ENCODE measurements at places on chromosomes 11 and 22. TPM values are rescaled to one million over a fixed set of nuclear protein-coding genes. Genes with fewer than 3 reads are reported as not detected.
A peak's percentile ranks its signal among the peaks of the same experiment; 100 is the strongest.

- peaks cover 100% of the 10 kb centered on the region for H3K36me3 ChIP-seq
- H3K4me3 ChIP-seq, result no peak overlapping the region
- no peak overlapping the region for H3K27ac ChIP-seq
- H3K27me3 ChIP-seq, result no peaks in the 10 kb centered on the region
These were observed 42.4 kb downstream of the AMPD3 start for GRCh38 chr11:10497371-10498021.

- H3K27ac ChIP-seq, result no peak overlapping the region
- DNase-seq, result no peak
- H3K36me3 ChIP-seq, result no peaks in the 10 kb centered on the region
- peaks cover 5% of the 10 kb centered on the region for H3K27me3 ChIP-seq
These were observed 9.6 kb downstream of the P2RY2 start for GRCh38 chr11:73227571-73228211.

Gene SPI1
- 98.3 TPM for total RNA-seq

GRCh38 chr11:70628855-70629844, 230.8 kb downstream of the CTTN start:
- DNase-seq, result no peak
- no peaks in the 10 kb centered on the region for H3K27me3 ChIP-seq
- no peak overlapping the region for H3K4me3 ChIP-seq

Gene PTPRJ
- total RNA-seq, result 20.3 TPM

Gene SMIM38
- total RNA-seq, result 1.0 TPM

- H3K27ac ChIP-seq, result no peak within 1 kb of the TSS
- H3K4me3 ChIP-seq, result peak within 1 kb of the TSS; percentile 42
- peak; percentile 84 for DNase-seq
These were observed at the start of gene YAP1 for GRCh38 chr11:102109896-102110760. TSS of gene YAP1 (plus strand) at chr11:102110447. CDS start at chr11:102110849, 402 bp downstream.

- H3K4me1 ChIP-seq, result no peaks in the 10 kb centered on the region
- H3K27ac ChIP-seq, result no peak overlapping the region
- no peaks in the 10 kb centered on the region for H3K27me3 ChIP-seq
These were observed 82.2 kb upstream of the SUSD2 start for GRCh38 chr22:24099071-24099470.

Gene C1QTNF4
- not detected for total RNA-seq

DNA sequence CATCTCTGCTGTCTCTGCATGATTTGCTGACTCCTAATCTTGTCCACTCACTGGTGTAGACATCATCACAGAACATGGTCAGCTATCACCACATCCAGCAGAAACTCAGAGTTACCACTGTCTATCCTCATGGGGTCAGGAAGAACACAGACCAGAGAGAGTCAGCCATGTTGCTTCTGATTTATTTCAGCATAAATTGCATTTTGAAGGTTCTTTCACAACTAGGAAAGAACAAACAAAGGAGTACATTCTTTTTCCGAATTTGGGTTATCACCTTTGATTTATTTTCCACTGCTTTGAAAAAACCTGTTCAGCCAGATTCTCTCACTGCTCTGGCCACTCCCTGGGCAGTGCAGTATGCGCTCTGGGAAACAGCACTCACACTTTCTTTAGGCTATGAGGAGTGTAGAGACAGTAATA, 172.0 kb upstream of the MTMR2 start:
- H3K27me3 ChIP-seq, result no peaks in the 10 kb centered on the region
- no peak for DNase-seq
- H3K27ac ChIP-seq, result no peak overlapping the region
- H3K4me1 ChIP-seq, result no peaks in the 10 kb centered on the region
- H3K36me3 ChIP-seq, result peaks cover 22% of the 10 kb centered on the region

Gene OR10A2
- total RNA-seq, result not detected

GRCh38 chr11:58742140-58742539, 10.4 kb upstream of the GLYAT start:
- H3K4me3 ChIP-seq, result no peak overlapping the region
- H3K4me1 ChIP-seq, result no peaks in the 10 kb centered on the region
- DNase-seq, result no peak
- H3K27me3 ChIP-seq, result peaks cover 16% of the 10 kb centered on the region
- no peaks in the 10 kb centered on the region for H3K36me3 ChIP-seq

- no peak overlapping the region for H3K27ac ChIP-seq
- no peak for DNase-seq
- no peaks in the 10 kb centered on the region for H3K27me3 ChIP-seq
- no peaks in the 10 kb centered on the region for H3K36me3 ChIP-seq
These were observed 112.1 kb upstream of the OR4B1 start for GRCh38 chr11:48104568-48104924.

GRCh38 chr11:130088919-130089673, 19.4 kb downstream of the APLP2 start:
- no peak overlapping the region for H3K4me3 ChIP-seq
- peaks cover 3% of the 10 kb centered on the region for H3K36me3 ChIP-seq

DNA sequence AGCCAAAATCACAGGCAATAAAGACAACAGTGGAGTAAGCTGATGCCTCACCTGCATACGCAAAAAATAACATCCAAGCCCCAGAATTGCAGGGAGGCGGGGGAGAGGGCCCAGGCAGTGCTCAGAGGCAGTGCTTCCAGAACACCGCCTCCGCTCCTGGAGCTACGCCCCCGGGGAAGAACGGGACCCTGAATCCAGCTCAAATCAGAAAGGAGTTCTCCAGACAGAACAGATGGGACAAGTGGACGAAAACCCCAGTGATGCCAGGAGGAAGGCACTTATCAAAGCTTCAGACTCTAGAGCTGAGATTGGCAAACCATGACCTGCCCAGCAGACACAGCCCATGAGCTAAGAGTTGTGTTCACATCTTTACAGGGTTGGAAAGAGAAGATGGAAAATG, 683.9 kb downstream of the TBC1D22A start:
- H3K4me3 ChIP-seq, result no peak overlapping the region
- H3K27me3 ChIP-seq, result no peaks in the 10 kb centered on the region
- H3K4me1 ChIP-seq, result no peaks in the 10 kb centered on the region
- no peak overlapping the region for H3K27ac ChIP-seq
- no peak for DNase-seq

DNA sequence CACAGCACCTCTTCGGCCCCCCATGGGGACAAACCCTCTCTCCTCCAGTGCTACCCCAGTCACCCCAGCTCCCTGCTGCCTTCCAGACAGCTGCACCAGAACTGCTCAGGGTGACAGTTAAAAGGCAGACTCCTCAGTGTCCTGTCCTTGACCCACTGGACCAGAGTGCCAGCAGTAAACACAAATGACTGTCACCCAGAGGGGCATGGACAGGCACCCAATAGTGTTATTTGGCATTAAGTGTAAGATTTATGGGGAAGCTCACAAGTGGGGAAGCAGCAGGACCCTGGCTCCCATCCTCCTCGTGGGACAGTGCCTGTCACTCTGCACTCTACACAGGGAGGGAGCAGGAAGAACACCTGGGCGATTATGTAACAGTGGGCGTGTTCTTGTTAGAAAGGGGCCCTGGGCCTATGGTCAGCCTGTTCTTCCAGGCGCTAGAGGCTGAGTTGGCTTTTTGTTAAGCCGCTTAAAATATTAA, 5.0 kb downstream of the RPS19BP1 start:
- peak; percentile 37 for DNase-seq
- H3K27me3 ChIP-seq, result no peaks in the 10 kb centered on the region
- H3K4me3 ChIP-seq, result no peak overlapping the region
- peaks cover 64% of the 10 kb centered on the region for H3K4me1 ChIP-seq

DNA sequence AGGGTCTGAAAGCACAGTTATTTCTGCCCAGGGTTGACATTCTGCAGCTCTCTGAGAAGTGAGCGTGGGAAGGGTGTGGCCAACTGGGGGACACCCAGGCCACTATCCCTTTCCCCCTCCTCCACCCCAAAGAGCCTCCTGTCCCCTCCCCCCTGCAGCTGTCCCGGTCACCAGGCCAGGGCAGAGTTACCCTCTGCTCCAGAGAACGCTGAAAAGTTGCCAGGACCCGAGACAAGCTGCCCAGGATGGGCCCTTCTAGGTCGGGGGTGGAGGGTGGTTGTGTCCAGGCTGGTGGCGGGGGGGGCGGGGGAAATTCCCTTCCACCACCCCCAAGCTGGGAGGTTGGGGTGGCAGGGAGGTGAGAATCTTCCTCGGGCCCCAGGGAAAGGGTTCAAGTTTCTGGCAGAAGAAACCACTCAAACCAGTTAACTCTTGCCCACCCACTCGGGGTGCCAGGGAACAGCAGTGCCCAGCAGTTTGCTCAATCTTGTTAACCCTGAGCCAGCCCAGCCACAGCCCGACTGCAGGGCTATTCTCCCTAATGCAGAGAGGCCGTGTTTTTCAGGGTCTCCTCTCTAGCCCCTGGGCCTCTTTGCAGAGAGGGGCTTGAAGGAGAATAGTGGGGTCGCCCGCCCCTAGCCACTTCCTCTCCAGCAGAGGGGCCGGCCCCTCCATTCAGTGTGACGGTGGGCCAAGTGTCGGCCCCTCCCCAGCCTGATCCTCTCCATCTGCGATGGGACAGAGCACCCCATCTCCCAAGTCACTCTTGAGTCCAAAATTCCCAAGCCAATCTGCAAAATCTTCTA, 697 bp downstream of the LGALS1 start:
- H3K27ac ChIP-seq, result peak overlapping the region; percentile 98
- H3K4me1 ChIP-seq, result peaks cover 60% of the 10 kb centered on the region
- DNase-seq, result peak; percentile 36
- peak overlapping the region; percentile 82 for H3K4me3 ChIP-seq
- no peaks in the 10 kb centered on the region for H3K27me3 ChIP-seq
- H3K36me3 ChIP-seq, result no peaks in the 10 kb centered on the region

DNA sequence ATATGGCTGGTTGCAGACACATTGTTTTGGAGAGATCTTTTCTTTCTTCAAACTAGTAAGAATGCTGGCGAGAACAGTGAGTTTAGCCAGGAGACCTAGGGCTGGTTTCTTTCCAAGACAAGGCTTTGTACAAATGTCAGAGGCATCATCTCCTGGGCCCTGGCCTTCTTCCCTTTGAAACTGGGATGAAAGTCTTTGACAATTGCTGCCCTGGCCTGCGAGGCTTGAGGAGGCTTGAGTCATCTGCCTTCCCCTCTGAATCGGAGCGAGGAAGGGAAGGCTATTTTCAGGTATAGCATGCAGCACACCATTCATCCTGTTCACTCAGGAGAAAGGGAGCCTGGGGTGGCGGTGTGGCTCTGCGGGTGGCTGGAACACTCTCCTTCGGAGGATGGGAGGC, 21.5 kb upstream of the PARVG start:
- H3K4me1 ChIP-seq, result no peaks in the 10 kb centered on the region
- DNase-seq, result no peak
- no peaks in the 10 kb centered on the region for H3K36me3 ChIP-seq
- no peak overlapping the region for H3K4me3 ChIP-seq

- H3K4me3 ChIP-seq, result no peak overlapping the region
- peaks cover 5% of the 10 kb centered on the region for H3K4me1 ChIP-seq
- H3K27ac ChIP-seq, result no peak overlapping the region
- peaks cover 5% of the 10 kb centered on the region for H3K27me3 ChIP-seq
- DNase-seq, result no peak
These were observed 113.8 kb downstream of the RBFOX2 start for GRCh38 chr22:35914665-35915476.

Gene HTR3A
- 13.8 TPM for total RNA-seq

- DNase-seq, result no peak
- no peak overlapping the region for H3K4me3 ChIP-seq
- H3K4me1 ChIP-seq, result no peaks in the 10 kb centered on the region
- no peaks in the 10 kb centered on the region for H3K36me3 ChIP-seq
These were observed 208.1 kb downstream of the MYO18B start for GRCh38 chr22:25950111-25950510.

GRCh38 chr22:37904572-37905533, 1.2 kb upstream of the MICALL1 start:
- H3K4me3 ChIP-seq, result no peak overlapping the region
- H3K27ac ChIP-seq, result no peak overlapping the region
- no peak for DNase-seq

GRCh38 chr22:25637032-25637431, 72.6 kb downstream of the GRK3 start:
- no peak overlapping the region for H3K4me3 ChIP-seq
- H3K4me1 ChIP-seq, result no peaks in the 10 kb centered on the region
- DNase-seq, result no peak
- H3K27me3 ChIP-seq, result no peaks in the 10 kb centered on the region
- no peak overlapping the region for H3K27ac ChIP-seq
